ENCODE measurements at places on chromosomes 4 and X. TPM values are rescaled to one million over a fixed set of nuclear protein-coding genes. Genes with fewer than 3 reads are reported as not detected.
A peak's percentile ranks its signal among the peaks of the same experiment; 100 is the strongest.

- DNase-seq, result no peak
Measured at GRCh38 chr4:19720190-19720589, 531.5 kb upstream of the SLIT2 start.

DNA sequence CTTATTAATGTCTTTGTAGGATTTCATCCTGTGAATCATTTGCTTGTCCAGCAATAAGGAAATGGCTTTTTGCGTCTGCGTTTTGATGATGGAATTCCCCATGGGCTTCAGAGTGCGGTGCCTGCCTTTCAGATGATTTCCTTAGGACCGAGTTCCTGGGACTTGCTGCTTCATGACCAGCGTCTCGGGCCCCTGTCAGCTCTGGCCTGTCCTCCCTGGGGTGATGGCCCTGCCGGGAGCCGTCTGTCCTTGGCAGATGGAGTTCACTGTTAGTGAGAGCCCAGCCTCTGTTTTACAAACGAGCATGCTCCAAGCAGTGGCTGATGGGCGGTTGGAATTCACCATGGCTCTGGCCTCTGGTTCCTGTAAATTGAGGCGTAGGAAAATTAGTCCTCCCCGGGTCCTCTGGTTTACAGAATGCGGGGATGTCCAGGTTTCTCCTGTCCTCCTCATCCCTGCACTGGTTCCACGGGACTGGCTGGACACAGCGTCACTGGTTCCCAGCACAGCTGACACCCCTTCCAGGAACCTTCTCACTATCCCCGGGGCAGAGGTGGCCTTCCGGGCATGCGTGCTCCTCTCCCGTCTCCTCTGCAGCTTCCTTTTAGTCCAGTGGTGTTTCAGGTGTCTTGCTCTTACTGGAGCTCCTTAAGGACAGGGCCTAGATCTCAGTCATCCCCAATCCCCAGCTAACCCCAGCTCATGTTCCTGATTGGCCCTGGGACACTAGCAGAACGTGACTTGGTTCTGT is 34.9 kb downstream of the TBC1D14 start:
- no peak for DNase-seq

GRCh38 chrX:78019586-78020483 is 50.4 kb upstream of the PGAM4 start:
- DNase-seq, result peak; percentile 73

The GPR78 gene
- total RNA-seq, result 2.4 TPM

DNA sequence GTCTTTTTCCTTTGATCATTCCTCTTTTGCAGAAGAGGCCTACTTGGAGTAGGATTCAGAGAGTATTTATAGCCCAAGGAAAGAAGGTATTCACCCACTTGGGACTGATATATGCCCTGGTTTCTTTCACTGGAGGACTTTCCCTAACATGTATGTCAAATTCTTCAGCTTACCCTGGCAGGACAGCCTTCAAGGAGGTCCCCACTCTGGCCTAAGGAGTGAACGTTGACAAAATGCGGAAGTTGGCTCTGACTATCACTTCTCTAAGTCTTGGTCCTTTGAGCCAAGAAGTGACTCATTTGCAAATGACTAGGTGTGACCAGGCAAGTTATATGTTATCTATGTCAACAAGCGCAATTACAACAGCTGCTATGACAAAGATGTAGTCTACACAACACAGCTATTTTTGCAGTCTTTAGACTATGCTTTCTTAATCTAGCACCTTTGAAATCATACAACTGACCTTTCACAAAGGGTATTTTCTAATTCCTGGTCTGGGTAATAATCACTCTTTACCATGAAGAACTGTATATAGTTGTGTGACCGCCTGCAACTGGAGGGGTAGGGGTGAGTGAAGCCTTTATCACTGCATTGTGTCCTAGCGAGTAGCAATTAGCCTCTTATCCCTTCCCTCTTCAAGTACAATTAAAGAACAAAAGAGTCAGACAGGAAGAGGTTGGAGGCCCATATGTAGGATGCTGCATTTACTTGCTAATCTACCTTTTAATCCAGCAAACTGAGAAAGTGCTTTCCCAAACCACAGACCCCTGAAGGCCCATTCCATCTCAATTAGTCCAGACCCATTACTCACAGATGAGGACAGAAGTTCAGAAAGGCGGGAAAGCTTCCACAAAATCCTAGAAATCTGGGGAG is 50.1 kb downstream of the RASGEF1B start:
- DNase-seq, result peak; percentile 89

DNA sequence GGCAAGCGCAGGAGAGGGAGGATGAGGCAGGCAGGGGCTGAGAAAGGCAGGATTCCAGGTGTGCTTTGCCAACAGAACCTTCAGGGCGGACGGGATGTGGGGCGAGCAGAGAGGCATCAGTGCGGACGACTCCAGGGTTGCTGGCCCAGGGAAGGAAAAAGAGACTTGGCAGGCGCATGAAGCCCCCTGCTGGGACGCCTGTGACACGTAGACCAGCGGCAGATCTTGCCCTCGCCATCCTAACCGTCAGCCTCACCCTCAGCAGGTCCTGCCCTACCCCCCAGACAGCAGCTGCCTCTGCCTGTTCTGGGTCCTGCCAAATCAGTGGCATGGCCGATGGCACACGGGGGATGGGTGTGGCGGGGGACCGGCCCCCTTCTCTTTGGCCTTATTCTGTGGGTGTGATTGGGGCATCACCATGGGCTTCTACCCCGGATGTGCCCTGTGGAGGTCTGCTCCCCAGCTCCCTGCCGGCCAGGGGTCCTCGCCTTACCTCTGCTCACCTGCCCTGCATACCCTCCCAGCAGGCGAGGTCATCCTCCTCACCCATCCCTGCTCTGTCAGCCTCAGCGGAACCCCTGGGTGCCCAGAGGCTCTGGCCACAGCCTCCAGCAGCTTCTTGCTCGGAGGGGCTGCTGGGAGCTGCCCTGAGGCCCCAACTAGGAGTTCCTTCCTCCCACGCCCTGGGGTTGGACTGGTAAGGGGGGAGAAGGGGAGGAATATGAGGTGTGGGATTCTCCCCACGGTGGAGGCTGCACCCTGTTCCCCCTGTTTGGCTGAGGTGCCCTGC is 2.9 kb upstream of the SH3BP2 start:
- no peak for DNase-seq

- DNase-seq, result no peak
Measured at GRCh38 chrX:150546711-150547153, 21.7 kb upstream of the MTM1 start.

DNA sequence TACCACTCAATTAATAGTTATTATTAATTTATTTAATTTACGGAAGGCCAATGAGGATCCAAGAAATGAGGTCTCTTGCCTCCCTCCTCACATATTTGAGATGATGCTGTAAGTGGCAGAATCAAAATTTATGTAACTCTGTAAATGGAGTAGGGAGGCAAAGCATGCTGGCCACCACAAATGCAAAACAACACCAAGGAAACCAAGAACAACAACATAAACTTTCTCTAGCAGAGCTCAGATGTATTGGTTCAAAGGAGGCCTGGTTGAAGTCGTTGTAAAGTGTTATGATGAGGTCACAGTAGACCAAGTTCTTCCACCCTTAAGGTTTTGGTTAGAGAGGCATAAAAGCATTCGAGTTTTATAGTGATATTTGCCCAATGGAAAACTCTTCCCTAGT is 194.8 kb upstream of the FAT1 start:
- no peak for DNase-seq

The FIP1L1 gene
- total RNA-seq, result 76.1 TPM

The KDR gene
- 0.63 TPM for total RNA-seq

The MRFAP1L1 gene
- 50.5 TPM for total RNA-seq

The CTAG1A gene
- not detected for total RNA-seq

The SNCA gene
- total RNA-seq, result 1.2 TPM

DNA sequence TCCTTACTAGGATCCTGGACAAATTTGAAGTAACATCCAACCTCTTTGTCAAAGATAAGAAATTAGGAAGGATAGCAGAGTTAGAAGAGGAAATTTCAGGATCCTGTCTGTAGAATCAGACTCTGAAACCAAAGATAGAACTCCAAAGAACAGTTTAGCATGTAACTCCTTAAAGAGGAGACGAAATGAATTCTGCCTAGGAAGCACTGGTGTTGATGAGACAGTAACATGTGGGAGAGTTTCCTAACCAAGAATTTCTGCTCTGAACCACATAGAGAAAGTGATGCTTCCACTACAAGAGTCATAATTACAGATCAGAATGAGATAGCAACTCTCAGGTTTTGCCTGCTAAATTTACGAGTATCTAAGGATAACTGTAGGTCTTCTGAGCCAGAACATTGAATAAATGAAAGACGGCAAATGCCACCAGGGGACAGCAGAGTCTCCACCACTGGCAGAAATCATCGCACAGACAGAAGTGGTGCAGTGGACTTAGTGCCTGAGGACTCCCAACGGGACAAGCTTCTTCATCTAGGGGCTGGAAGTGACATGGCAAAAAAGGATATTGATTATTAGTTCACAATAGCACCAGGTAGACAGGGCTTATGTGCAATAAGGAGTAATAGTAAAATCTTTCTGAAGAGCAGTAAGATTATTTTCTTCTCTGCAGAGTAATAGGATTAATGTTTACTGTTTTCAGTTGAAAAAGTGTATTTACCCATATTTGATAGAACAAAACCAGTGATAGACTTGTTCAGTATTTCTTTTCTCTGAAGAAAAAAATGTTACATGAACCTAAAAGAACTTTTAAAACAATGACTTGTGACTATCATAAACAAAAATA is 6.7 kb upstream of the PPID start:
- DNase-seq, result peak; percentile 74

GRCh38 chr4:2241003-2241402 is 918 bp downstream of the HAUS3 start:
- no peak for DNase-seq

- no peak for DNase-seq
Measured at GRCh38 chr4:154781126-154781982, at the start of gene RBM46. Gene RBM46 (plus strand): TSS chr4:154781272. CDS start chr4:154796753, 15,481 bp downstream.

The ADH1B gene
- total RNA-seq, result not detected

- DNase-seq, result peak; percentile 13
Measured at GRCh38 chrX:151019856-151020255, 36.7 kb downstream of the HMGB3 start.

The RPL34 gene
- 478 TPM for total RNA-seq

DNA sequence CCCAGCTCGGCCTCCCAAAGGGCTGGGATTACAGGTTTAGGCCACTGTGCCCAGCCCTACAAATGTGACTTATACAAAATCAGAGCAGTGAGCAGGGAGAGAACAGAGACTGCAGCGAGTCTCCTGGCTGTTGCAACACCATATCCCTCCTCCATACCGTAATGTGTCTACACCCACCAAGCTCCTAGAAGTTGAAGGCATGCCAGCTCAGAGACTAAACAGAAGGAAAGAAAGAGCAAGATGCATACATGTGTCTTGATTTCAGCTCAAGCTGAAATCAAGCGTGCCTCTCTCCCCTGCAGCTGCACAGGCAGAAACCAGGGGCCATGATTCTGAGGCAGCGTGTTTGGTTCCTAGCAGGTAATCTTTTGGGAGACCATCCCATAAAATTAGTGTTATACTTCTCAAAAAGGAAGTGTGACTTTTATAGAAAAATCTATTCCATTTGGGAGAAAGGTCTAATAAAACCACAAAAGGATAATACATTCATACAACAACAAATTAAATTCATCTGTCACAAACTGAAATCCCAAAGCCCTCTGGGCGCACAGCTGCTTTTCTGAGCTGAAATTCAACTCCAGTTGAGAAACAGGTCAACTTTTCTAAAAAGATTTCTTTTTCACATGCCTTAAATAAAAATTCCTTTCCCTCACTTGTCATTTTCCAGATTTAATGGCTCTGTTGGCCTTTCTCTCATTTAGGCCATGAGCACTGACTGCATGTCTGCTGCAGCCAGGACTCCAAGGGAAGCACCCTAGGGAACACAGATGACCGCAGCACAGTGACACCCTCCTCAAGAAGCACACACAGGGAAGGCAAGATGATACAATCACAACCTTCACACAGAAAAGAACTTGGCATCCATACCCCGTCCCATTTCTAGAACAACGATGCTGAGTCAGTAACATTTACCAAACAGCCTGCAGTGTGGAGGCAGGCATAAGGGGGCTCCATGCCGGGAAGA is 34.4 kb downstream of the AFAP1 start:
- DNase-seq, result no peak

DNA sequence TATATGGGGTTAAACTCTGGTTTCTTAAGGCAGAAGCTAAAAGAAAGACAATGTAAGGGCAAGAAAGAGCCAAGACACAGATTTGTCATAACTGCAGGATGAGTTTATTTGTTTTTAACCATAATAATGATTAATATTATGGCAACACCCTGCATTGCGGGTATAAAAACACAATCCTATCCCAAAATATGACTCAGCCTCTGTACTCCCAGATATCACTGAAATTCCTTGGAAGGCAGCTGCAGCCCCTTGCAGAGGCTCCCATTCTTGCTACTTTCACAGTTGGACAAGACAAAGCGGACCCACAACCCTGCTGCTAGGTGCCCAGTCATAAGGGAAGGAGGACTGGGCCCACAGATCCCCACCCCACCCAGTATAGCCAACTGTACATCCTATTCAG is 20.4 kb upstream of the FGF16 start:
- DNase-seq, result peak; percentile 81

DNA sequence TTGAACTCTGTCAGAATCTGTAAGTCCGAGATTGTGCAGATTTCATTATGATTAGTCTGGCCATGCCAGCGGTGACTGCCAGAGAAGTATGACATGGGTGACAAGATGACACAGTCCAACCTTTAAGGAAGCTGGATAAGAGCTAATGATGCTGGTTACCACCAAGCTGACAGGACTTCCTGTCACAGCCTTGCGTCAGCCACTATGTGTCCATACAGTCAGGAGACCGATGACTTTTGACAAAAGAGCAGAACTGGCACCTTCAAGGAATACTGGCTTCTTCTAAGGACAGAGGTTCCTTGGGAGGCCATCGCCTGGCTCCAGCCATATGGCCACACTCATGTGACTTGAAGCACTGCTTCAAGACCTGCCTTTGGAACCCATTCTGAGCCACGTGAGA is 67.2 kb upstream of the TFDP3 start:
- DNase-seq, result no peak

The PAGE1 gene
- 1.7 TPM for total RNA-seq

- no peak for DNase-seq
Measured at GRCh38 chr4:20572976-20573375, 127.3 kb upstream of the PACRGL start.

The TRIML1 gene
- not detected for total RNA-seq

DNA sequence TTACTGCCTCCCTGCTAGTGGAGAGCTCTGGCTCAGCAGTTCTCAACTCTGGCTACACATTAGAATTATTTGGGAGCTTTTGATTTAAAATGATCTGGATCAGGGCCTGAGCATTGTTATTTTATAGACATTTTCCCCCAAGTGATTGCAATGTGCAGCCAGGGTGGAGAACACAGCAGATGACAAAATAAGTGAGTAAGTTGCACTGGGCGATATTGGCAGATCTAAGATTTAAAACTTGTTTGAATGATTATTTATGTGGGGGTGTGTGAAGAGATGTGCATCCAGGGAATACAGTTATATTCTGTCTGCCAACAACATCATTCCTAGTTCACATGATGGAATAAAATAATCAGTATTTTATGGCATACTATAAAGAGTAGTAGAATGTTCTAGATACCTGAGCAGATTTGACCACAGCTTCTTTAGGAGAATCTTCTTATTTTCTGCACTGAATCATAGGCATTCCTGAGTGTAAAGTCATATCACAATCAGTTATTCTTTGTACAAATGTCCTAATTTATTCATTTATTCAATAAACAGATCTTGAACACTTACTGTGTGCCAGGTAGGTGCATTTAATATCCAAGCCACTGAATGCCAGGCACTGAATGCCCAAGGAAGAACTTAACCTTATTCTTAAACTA is 123.9 kb downstream of the UCHL1 start:
- DNase-seq, result no peak

GRCh38 chrX:32408389-32408788 is 803.0 kb downstream of the DMD start:
- DNase-seq, result peak; percentile 1
